ENCODE measurements at places on chromosomes 7 and 10. TPM values are rescaled to one million over a fixed set of nuclear protein-coding genes. Genes with fewer than 3 reads are reported as not detected.

DNA sequence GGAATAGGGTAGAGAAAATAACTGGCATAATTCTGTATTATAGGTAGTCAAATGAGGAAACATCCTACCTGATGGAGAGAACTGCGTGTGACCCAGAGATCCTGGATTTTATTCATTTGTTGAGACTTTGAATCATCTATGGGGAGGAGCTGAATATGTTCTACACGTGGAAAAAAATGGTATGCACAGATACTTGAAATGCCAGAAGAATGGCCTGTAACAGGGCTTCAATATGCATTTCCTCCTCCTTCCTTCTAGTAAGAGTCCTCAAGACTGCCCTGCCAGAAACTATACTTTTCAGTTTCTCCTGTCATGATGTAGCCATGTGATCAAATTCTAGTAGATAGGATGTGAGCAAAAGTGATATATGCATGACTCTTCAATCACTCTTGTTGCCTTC lies 301.6 kb upstream of the HGF start:
- no peaks in the 10 kb centered on the region for H3K27me3 ChIP-seq
- no peak for DNase-seq
- no peaks in the 10 kb centered on the region for H3K4me1 ChIP-seq
- no peak overlapping the region for H3K4me3 ChIP-seq
- no peaks in the 10 kb centered on the region for H3K36me3 ChIP-seq
- no peak overlapping the region for H3K27ac ChIP-seq

SH3PXD2A gene
- 20.6 TPM for total RNA-seq

DNA sequence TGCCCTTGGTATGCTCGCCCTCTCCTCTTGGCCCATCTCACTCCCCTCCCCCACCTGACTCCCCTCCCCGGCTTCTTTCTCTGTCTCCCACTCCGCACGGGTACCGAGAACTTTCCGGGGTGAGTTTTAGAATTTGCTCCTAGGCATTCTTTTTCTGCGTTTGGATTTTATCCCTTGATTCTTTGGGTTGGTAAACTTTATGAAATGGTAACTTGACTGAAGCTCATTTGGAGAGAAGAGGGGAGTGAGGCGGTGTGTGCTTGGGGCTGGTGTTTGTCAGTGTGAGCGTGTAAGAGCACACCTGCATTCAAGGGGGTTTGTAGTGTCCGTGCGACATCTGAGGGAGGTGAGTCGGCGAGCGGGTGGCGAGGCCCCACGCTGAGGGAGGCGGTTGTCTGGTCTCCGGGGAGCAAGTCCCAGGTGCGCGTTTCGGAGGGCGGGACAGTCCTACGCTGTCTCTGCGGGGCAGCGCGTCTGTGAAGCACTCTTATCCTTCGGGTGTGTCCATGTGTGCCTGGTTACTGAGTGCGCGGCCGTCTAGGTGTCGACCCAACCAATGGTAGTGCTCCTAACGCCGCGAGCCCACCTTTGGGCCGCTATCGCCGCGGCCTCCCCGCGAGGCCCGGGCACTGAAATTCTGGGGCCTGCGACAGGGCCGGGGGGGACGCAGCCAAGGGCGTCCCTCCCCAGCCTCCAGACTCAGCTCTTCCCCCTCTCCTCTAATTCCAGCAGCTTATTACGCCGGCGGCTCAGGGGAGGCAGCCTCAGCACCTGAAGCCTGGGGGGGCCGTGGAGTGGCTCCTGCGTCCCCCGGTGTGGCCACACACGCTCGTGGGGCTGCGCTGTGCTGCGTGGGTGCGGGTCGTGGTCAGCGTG lies 2.6 kb upstream of the ZNF503 start:
- peak overlapping the region; percentile 98 for H3K27ac ChIP-seq
- DNase-seq, result peak; percentile 92
- H3K36me3 ChIP-seq, result peaks cover 5% of the 10 kb centered on the region
- no peaks in the 10 kb centered on the region for H3K27me3 ChIP-seq
- peaks cover 14% of the 10 kb centered on the region for H3K4me1 ChIP-seq

POMZP3 gene
- 4.8 TPM for total RNA-seq

TLX1 gene
- not detected for total RNA-seq

DNA sequence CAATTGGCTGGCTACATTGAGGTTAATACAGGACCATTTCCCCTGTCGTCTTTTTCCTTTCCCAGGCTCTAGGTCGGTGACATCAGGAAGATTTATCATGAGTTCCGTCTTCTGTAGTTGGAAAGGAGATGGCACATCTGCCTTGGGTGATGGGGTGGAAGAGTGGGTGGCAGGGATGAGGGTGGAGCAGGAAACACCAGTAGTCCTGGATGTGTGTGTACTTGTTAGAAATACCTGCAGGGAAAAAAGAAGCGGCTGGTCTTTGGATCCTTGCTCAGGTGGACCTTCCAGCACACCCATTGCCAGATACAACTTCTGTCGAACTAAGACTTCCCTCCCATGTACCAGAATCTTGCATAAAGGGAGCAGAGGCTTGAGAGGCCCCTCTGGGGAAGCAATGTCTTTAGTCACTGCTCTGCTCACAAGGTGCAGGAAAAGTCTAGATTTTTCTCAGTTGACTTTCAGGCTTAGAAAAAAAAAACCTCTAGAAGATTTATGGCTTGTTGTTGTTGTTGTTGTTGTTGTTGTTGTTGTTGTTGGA lies 516.8 kb upstream of the GALNT17 start:
- H3K27me3 ChIP-seq, result no peaks in the 10 kb centered on the region
- no peak overlapping the region for H3K27ac ChIP-seq
- H3K4me3 ChIP-seq, result no peak overlapping the region
- no peak for DNase-seq
- H3K36me3 ChIP-seq, result no peaks in the 10 kb centered on the region
- peaks cover 11% of the 10 kb centered on the region for H3K4me1 ChIP-seq

DNA sequence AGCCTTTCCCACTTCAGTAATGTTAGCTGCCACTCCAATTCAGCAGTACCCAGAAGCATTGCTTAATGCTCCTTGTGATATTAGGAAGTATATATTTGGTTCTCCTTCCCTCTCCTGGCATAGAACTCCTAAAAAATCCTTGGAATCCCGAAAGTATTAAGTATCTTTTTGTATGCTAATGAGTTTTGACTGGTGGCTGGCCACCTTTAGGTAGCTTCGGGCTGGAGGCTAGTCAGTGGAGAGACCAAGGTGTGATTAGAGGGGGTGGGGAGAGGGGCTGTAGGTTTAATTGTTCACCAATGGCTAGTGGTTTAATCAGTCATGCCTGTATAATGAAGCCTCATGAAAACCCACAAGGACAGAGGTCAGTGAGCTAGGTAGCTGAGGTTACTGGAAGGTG lies 12.2 kb downstream of the COMTD1 start:
- H3K4me3 ChIP-seq, result no peak overlapping the region
- peak overlapping the region; percentile 97 for H3K27ac ChIP-seq
- DNase-seq, result no peak

- no peaks in the 10 kb centered on the region for H3K27me3 ChIP-seq
- H3K4me1 ChIP-seq, result no peaks in the 10 kb centered on the region
- H3K36me3 ChIP-seq, result no peaks in the 10 kb centered on the region
- H3K4me3 ChIP-seq, result no peak overlapping the region
- DNase-seq, result no peak
- H3K27ac ChIP-seq, result no peak overlapping the region
These were observed 4.8 kb upstream of the VCL start for GRCh38 chr10:73992899-73993788.

- no peak for DNase-seq
- H3K27me3 ChIP-seq, result no peaks in the 10 kb centered on the region
- no peaks in the 10 kb centered on the region for H3K4me1 ChIP-seq
- no peak overlapping the region for H3K4me3 ChIP-seq
These were observed 33.7 kb upstream of the PLXDC2 start for GRCh38 chr10:19782430-19783089.

DNA sequence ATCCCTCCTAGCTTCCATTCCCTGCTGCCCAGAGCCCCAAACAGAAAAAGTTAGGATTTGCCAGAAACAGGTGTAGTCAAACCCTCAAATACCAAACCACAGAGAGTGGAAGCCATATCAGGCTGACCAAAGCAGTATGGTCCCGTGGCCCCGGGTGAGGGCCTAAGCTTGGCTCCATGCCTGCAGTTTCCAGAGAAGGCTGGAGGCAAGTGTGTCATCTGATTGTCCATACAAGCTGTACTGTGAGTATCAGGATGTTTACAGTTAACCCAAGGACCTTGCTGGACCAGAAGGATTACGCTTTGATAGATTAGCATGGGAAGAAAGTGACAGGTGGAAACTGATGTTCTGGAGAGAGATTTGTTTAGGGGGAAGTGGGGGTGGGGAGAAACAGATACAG lies 96.3 kb downstream of the PRKAG2 start:
- H3K4me1 ChIP-seq, result no peaks in the 10 kb centered on the region
- H3K36me3 ChIP-seq, result no peaks in the 10 kb centered on the region
- H3K27ac ChIP-seq, result no peak overlapping the region
- H3K27me3 ChIP-seq, result no peaks in the 10 kb centered on the region
- DNase-seq, result no peak

DNA sequence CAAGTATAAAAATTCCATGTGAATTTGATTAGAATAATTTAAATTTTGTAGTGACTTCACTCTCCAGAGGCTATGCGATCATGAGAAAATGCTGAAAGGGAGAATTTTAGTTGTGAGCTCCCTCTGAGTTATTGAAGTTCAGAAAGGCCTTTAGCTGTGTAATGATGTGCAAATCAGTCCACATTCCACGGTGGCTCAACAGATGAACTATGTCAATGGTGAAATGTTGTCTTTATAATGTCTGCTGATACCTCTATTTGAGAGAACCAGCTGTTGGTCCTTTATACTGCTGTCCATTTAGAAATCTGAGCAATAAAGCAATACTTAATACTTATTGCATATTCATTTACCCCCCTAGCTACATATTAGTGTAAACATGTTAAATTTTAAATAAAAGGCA lies 7.1 kb upstream of the ITGB8 start:
- no peaks in the 10 kb centered on the region for H3K4me1 ChIP-seq
- no peak overlapping the region for H3K4me3 ChIP-seq
- H3K27ac ChIP-seq, result no peak overlapping the region
- DNase-seq, result no peak
- H3K36me3 ChIP-seq, result no peaks in the 10 kb centered on the region
- H3K27me3 ChIP-seq, result no peaks in the 10 kb centered on the region

GRCh38 chr10:78973901-78974616 lies 94.7 kb upstream of the ZMIZ1 start:
- H3K27ac ChIP-seq, result peak overlapping the region; percentile 99
- peaks cover 57% of the 10 kb centered on the region for H3K4me1 ChIP-seq
- H3K36me3 ChIP-seq, result no peaks in the 10 kb centered on the region
- H3K4me3 ChIP-seq, result peak overlapping the region; percentile 31
- no peaks in the 10 kb centered on the region for H3K27me3 ChIP-seq

ASB15 gene
- not detected for total RNA-seq

DNA sequence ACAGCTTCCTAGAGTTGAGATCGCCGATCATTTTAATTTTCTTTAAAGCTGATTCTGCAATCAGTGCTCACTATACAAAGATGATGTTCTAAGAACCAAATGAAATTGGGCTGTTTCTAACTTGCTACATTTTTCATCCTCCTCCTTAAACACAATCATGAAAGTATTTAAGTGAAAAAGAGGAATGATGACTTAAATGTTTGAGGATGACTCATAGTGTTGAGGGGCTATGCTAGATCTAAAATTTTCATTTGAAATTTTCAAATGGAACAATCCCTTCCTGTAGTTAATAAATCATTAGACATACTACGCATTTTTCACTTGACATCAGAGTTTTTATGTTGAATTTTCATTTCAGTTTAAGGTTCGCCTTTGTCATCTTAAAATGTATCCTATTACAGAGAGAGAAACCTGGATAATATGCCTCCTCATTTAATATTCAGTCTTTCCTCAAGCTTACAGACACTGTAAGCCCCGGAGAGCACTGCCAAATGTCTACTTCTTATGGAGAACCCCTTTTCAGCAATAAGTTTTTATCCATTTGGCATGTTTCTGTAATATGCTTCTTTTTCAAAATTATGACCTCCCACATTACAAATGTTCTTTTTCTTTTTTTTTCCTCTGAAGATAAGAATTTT lies 499.6 kb downstream of the MAGI2 start:
- H3K36me3 ChIP-seq, result no peaks in the 10 kb centered on the region
- no peaks in the 10 kb centered on the region for H3K4me1 ChIP-seq
- no peak overlapping the region for H3K27ac ChIP-seq

DNA sequence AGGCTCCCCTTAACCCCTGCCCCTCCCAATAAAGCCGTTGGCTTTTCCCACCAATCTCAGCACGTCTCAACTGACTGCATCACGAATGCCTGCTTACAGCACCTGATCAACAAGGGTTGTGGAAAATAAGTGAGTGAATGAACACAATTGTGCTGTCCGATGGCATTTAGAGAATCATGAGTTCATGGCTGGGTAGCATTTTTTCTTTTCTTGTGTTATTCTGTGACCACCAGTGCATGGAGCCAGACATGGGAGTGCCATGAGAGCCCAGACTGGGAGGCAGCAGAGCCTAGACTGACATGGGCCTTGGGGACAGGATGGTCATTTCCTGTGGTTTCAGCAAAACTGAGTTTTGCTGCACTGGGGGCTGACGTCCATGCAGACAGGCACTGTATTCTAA lies 254.1 kb upstream of the IGFBP3 start:
- H3K4me1 ChIP-seq, result peaks cover 20% of the 10 kb centered on the region
- DNase-seq, result peak; percentile 59
- no peaks in the 10 kb centered on the region for H3K27me3 ChIP-seq
- H3K36me3 ChIP-seq, result no peaks in the 10 kb centered on the region

CFAP69 gene
- 33.3 TPM for total RNA-seq

DNA sequence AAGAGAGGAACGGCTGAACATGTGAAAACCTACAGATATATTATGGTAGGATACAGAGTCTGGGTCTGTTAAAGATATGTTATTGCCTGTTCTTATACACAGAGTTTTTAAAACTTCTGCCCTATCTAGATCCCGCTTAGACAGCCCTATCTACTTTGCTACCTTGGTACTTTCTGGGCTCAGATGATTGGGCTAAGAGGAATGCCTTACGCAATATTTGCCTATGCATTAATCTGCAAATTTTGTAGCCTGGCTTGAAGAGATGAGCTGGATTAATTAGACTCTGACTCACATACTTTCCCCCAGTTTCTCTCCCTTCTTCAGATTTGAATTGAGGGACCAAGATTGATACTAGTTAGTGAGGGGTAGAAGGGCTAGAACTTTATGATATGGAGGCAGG lies 33.6 kb upstream of the A1CF start:
- H3K36me3 ChIP-seq, result no peaks in the 10 kb centered on the region
- H3K4me3 ChIP-seq, result no peak overlapping the region
- no peaks in the 10 kb centered on the region for H3K27me3 ChIP-seq
- DNase-seq, result no peak
- H3K4me1 ChIP-seq, result no peaks in the 10 kb centered on the region
- no peak overlapping the region for H3K27ac ChIP-seq

DNA sequence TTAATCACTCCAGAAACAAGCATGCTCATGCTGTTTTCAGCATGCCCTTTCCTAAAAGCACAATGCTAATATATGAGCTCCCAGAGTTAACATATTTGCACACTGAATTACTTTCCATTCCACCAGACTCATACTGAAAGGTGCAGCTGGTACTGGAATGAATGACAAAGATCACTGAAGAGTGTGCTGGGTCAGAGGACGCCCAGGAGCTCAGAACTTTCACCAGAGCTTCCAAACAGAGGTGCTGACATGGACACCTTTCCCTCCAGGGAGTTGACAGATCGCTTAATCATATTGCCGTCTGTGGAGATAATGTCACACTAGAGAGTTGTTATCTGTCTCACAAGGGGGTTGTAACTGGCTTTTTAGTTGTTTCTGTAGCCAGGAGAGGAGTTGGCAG lies 292.9 kb downstream of the LHFPL3 start:
- no peak overlapping the region for H3K4me3 ChIP-seq
- no peak overlapping the region for H3K27ac ChIP-seq
- no peaks in the 10 kb centered on the region for H3K4me1 ChIP-seq

LEP gene
- not detected for total RNA-seq

KIF20B gene
- total RNA-seq, result 6.2 TPM

- no peak for DNase-seq
- no peaks in the 10 kb centered on the region for H3K27me3 ChIP-seq
- H3K27ac ChIP-seq, result no peak overlapping the region
- H3K36me3 ChIP-seq, result no peaks in the 10 kb centered on the region
- no peak overlapping the region for H3K4me3 ChIP-seq
These were observed 225.0 kb upstream of the CELF2 start for GRCh38 chr10:10792681-10793080.

ACTL6B gene
- total RNA-seq, result not detected

All from thyroid gland (tissue), 4 donors.